Left ventricle myocardium inferior (tissue), 1 donor: ENCODE measurements at places on chromosomes 12 and 14. TPM values are rescaled to one million over a fixed set of nuclear protein-coding genes. Genes with fewer than 3 reads are reported as not detected.

GRCh38 chr14:97824218-97824617, 1027.0 kb downstream of the VRK1 start:
- H3K4me3 ChIP-seq, result no peak overlapping the region
- DNase-seq, result no peak
- H3K36me3 ChIP-seq, result no peaks in the 10 kb centered on the region
- no peaks in the 10 kb centered on the region for H3K4me1 ChIP-seq
- peaks cover 7% of the 10 kb centered on the region for H3K27me3 ChIP-seq

DNA sequence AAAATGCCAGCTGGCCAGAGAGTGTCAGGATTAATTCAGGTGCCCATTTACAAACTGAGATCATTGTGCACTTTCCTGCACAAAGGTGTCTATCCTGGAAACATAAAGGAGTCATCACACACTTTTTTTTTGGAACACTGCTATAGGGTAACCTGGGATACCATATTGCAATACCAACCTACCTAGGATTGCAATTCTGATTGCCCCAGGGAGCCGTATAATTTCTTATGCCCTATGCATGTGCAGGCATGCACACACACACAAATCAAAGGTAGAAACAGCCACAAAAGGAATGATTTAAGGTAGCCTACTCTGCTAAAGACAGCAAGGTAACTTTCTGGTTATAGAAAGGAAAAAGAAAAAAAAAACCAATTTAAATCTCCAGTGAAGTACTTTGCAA, 285.3 kb upstream of the KITLG start:
- no peak for DNase-seq
- H3K36me3 ChIP-seq, result no peaks in the 10 kb centered on the region
- no peaks in the 10 kb centered on the region for H3K27me3 ChIP-seq
- peaks cover 7% of the 10 kb centered on the region for H3K4me1 ChIP-seq
- no peak overlapping the region for H3K4me3 ChIP-seq

- peak; percentile 90 for DNase-seq
- no peaks in the 10 kb centered on the region for H3K27me3 ChIP-seq
- peaks cover 44% of the 10 kb centered on the region for H3K4me1 ChIP-seq
- H3K4me3 ChIP-seq, result peak overlapping the region; percentile 69
Observed at GRCh38 chr14:68816183-68816942, 23.5 kb upstream of the ZFP36L1 start.

- H3K27ac ChIP-seq, result no peak overlapping the region
- no peak overlapping the region for H3K4me3 ChIP-seq
- no peak for DNase-seq
- no peaks in the 10 kb centered on the region for H3K36me3 ChIP-seq
- H3K27me3 ChIP-seq, result no peaks in the 10 kb centered on the region
Observed at GRCh38 chr12:17588968-17589367, 501.0 kb downstream of the RERGL start.

DNA sequence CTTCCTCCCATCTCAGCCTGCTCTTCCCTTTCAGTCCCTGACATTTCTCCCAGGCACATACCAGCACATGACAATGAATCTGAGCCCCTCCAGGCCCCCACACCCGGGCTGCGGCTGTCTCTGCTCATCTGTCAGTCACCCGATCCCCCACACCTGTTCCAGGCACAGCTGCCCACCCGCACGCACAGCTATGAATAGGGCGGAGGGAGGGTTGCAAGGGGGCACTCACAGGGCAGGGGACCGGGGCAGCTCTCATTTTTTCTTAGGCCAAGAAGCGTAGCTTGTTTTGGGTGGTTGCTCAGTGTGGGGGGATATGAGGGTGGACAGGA, 43.7 kb upstream of the TSPAN9 start:
- H3K36me3 ChIP-seq, result peaks cover 6% of the 10 kb centered on the region
- H3K27me3 ChIP-seq, result no peaks in the 10 kb centered on the region
- peaks cover 51% of the 10 kb centered on the region for H3K4me1 ChIP-seq

- no peaks in the 10 kb centered on the region for H3K36me3 ChIP-seq
- no peaks in the 10 kb centered on the region for H3K27me3 ChIP-seq
- H3K4me1 ChIP-seq, result no peaks in the 10 kb centered on the region
Observed at GRCh38 chr12:24668563-24668962, 280.3 kb downstream of the BCAT1 start.

DNA sequence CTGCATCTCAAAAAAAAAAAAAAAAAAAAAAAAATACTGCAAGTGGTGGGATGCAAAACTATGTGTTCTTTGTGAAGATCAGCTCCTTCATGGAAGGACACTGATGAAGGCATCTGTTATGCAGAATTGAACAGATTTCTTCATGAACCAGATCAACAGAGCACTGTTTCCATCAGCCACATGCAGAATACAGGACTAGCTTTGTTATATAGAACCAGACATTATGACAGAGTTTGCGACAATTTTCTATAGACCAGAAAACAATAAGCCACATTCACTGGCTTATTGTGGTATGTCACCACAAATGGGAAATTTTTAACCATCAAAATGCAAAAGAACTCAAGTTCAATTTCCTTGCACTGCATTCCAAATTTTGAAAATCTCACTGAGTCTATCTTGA, 34.7 kb downstream of the CIT start:
- H3K4me3 ChIP-seq, result no peak overlapping the region
- no peaks in the 10 kb centered on the region for H3K4me1 ChIP-seq
- no peaks in the 10 kb centered on the region for H3K27me3 ChIP-seq
- H3K36me3 ChIP-seq, result no peaks in the 10 kb centered on the region

- no peak for DNase-seq
- H3K4me1 ChIP-seq, result peaks cover 12% of the 10 kb centered on the region
- no peaks in the 10 kb centered on the region for H3K36me3 ChIP-seq
- H3K27ac ChIP-seq, result no peak overlapping the region
- no peak overlapping the region for H3K4me3 ChIP-seq
Observed at GRCh38 chr14:91055016-91055415, 5.4 kb downstream of the RPS6KA5 start.

- H3K4me3 ChIP-seq, result peak overlapping the region; percentile 34
- peak overlapping the region; percentile 87 for H3K27ac ChIP-seq
- DNase-seq, result no peak
- H3K27me3 ChIP-seq, result no peaks in the 10 kb centered on the region
- H3K4me1 ChIP-seq, result peaks cover 79% of the 10 kb centered on the region
- H3K36me3 ChIP-seq, result peaks cover 28% of the 10 kb centered on the region
Observed at GRCh38 chr14:59320763-59321625, 132.5 kb downstream of the DAAM1 start.

DNA sequence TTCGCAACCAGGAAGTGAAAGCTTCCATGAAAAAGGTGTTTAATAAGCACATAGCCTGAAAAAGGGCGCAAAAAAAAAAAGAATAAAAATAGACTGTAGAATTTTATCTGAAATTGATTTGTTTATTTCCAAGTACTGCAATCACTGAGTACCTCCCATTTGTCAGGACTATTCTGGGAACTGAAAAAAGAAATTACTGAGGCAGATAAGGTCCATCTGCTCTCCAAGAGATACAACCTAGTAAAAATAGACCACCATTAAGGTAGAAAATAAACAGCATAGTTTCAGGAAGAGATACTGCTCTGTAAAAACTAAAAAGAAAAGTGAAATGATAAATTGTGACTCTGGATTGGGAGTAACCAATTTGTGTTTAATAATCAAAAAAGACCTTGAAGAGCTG, 24.7 kb downstream of the OR4N2 start:
- no peaks in the 10 kb centered on the region for H3K27me3 ChIP-seq
- H3K27ac ChIP-seq, result no peak overlapping the region
- H3K36me3 ChIP-seq, result no peaks in the 10 kb centered on the region
- DNase-seq, result no peak

DNA sequence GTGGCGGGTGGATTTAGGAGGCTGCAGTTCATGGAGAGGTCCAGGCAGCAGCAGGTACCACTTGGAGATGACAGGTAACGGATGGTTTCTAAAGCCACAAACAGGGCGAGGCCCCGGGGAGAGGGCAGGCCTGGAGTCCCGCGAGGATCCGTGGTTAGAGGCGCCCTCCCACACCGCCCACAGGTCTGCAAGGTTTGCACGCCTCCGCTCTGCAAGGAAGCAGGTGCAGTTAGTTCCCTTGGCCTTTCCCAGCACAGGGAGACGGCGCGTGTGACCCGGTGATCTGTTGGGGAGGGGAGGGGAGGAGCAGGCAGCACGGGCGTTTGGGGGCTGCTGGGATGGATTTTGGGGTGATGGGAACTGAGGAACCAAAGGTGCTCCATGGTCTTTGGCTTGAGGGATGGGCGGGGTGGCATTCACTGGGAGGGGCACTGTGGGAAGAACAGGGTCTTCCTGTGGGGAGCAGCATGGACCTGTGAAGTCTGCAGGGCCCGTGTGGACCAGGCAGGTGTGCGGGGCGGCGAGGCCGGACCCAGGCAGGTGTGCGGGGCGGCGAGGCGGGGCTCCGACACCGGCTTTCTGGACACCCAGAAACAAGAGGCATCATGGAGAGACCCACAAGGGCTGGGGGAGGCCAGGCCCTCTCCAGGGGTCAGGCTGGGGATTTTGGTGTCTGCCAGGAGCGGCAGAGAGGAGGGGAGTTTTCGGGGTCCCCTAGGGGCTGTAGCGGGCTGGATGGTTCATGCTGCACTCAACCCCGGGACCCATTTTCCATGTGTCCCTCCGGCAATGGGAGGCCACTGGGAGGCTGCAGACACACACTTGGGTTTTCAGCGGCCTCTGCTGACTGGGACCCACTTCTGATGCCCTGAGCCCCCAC, 29.1 kb downstream of the NOC4L start:
- no peak overlapping the region for H3K4me3 ChIP-seq
- no peaks in the 10 kb centered on the region for H3K36me3 ChIP-seq

GRCh38 chr12:3252450-3252891, 175.3 kb downstream of the TSPAN9 start:
- H3K36me3 ChIP-seq, result no peaks in the 10 kb centered on the region
- H3K4me1 ChIP-seq, result peaks cover 98% of the 10 kb centered on the region
- H3K27ac ChIP-seq, result peak overlapping the region; percentile 96
- H3K27me3 ChIP-seq, result no peaks in the 10 kb centered on the region
- H3K4me3 ChIP-seq, result peak overlapping the region; percentile 34
- peak; percentile 91 for DNase-seq

DNA sequence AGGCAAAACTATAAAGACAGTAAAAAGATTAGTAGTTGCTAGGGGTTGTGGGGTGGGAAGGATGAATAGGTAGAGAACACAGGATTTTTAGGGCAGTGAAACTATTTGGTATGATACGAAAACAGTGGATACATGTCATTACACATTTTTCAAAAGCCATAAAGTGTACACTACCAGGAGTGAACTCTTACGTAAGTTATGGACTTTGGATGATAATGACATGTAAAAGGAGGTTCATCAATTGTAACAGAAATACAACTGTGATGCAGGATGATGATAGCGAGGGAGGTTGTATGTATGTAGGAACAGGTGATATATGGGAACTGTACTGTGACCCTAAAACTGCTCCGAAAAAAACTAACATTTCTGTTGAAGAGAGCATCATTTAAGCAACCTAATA, 15.1 kb upstream of the FGF6 start:
- no peak for DNase-seq
- no peaks in the 10 kb centered on the region for H3K27me3 ChIP-seq
- no peaks in the 10 kb centered on the region for H3K36me3 ChIP-seq
- H3K27ac ChIP-seq, result no peak overlapping the region
- H3K4me1 ChIP-seq, result no peaks in the 10 kb centered on the region

DNA sequence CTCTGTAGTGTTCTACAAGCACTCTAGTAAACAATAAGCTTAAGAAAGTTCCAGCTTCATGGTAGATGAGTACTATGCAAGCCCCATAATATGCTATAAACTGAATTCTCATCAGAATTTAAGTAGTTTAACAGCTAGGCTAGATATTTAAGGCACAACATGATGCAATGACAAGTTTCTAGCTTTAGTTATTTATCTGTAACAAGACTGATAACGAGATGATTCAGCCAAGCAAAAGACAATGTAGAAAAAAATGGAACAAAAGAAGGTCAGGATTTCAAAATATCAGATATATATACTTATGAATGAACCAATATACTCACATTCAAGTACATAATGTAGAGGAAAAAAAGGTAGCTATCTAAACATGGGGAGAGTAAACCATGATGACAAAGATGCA, 61.0 kb upstream of the RERGL start:
- no peak overlapping the region for H3K27ac ChIP-seq
- H3K36me3 ChIP-seq, result no peaks in the 10 kb centered on the region

- peak overlapping the region; percentile 86 for H3K27ac ChIP-seq
- H3K36me3 ChIP-seq, result no peaks in the 10 kb centered on the region
- peaks cover 9% of the 10 kb centered on the region for H3K27me3 ChIP-seq
Observed at GRCh38 chr14:89040080-89040459, 215.6 kb downstream of the TTC8 start.

DNA sequence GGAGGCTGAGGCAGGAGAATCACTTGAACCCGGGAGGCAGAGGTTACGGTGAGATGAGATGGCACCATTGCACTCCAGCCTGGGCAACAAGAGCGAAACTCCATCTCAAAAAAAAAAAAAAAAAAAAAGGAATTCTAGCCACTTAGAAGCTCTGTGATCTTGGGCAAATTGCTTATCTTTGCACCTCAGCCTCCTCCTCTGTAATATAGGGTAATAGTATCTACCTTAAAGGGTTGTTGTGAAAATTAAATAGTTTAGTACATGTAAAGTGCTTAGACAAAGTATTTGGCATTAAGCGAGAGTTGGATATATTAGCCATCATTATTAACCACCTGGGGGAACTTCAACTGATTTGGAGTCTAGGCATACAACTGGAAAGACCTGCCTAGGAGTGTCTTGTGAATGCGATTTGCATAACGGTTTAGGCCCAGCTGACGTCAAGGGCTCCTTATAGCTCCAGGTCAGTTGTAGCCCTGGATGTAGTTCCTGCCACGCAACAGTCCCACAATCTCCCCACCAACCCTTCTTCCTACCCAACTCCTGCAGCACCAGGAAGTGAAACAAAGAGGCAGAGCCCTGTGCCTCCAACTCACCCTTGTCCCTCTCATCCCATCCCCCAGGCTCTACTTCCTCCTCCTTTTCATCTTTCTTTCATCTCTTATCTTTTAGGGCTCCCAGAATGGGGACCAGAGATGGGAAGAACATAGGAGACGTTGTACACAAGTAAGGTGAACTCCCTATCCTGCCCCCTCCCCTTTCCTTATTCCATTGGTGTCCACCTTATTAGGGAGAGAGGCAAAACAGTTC, 2.1 kb upstream of the IL23A start:
- no peaks in the 10 kb centered on the region for H3K36me3 ChIP-seq
- no peak overlapping the region for H3K27ac ChIP-seq
- no peaks in the 10 kb centered on the region for H3K27me3 ChIP-seq
- H3K4me3 ChIP-seq, result no peak overlapping the region
- peaks cover 24% of the 10 kb centered on the region for H3K4me1 ChIP-seq

DNA sequence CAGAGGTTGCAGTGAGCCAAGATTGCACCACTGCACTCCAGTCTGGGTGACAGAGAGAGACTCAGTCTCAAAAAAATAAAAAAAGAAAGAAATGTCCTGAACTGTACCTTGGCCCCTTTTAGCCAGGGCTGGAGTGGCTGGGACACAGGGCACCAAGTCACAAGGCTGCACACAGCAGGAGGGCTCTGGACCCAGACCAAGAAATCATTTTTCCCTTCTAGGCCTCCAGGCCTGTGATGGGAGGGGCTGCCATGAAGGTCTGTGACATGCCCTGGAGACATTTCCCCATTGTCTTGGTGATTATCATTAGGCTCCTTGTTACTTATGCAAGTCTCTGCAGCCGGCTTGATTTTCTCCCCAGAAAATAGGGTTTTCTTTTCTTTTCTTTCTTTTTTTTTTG, 5.1 kb upstream of the ACOT6 start:
- no peaks in the 10 kb centered on the region for H3K36me3 ChIP-seq
- H3K4me1 ChIP-seq, result peaks cover 4% of the 10 kb centered on the region
- H3K27me3 ChIP-seq, result no peaks in the 10 kb centered on the region
- no peak overlapping the region for H3K4me3 ChIP-seq
- H3K27ac ChIP-seq, result no peak overlapping the region

The METTL3 gene
- 26.6 TPM for total RNA-seq

The HSPB8 gene
- 512 TPM for total RNA-seq

The CCDC63 gene
- not detected for total RNA-seq

The SIX1 gene
- total RNA-seq, result not detected

The C3AR1 gene
- total RNA-seq, result 5.5 TPM

The NGB gene
- not detected for total RNA-seq

The DPY19L2 gene
- 52.1 TPM for total RNA-seq

The PTPRO gene
- total RNA-seq, result 0.82 TPM

The PPFIA2 gene
- 0.82 TPM for total RNA-seq
